Stimulated activated CD8-positive, alpha-beta memory T cell treated with anti-CD3 and anti-CD28 coated beads, Interleukin-4, amount 100 ng/mL, for 1 hour (primary cell): ENCODE measurements at places on chromosomes 6 and 20.

GRCh38 chr6:21489826-21490225 is 103.7 kb upstream of the SOX4 start:
- no peak for DNase-seq

- no peak for DNase-seq
Measured at GRCh38 chr6:155829646-155830045, 374.0 kb upstream of the NOX3 start.

GRCh38 chr20:46312075-46312944 is 4.0 kb upstream of the CDH22 start:
- DNase-seq, result no peak

DNA sequence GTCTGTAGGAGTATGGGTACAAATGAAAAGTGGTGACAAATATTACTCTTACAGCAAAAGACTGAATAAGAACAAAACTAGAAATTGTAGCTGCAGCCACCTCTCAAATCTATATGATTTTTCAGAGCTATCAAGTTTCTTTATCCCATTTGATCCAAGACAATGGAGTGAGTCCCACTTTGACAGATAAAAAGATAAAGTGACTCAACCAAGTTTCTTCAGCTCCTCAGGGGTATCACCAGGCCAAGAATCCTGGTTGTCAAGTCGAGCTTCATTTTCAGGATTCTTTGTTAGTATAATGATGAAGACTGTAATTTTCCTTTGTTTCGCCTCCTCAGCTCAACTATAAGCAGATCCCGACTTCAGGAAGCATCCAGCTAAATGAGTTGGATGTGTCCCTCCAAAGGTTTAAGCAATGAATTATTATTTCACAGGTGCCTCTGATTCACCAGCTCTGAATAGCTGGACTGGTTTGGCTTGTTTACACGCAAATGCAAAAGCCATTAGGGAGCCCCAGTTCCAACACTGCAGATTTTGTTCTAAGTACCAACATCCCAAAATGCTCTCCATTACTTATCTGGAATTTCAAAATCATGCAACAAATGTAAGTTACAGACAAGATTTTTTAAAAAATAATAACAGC is 238.9 kb downstream of the MAFB start:
- no peak for DNase-seq
